ENCODE measurements at places on chromosomes 16 and 17.

- no peak for DNase-seq
Measured at GRCh38 chr17:41008811-41009210, at the start of gene KRTAP3-1. TSS of gene KRTAP3-1 (minus strand) at chr17:41009128. CDS start at chr17:41009074, 54 bp downstream.

- peak; percentile 58 for DNase-seq
Measured at GRCh38 chr16:89918453-89919347, at the start of gene MC1R. TSS of gene MC1R (plus strand) at chr16:89918862. CDS start at chr16:89919259, 397 bp downstream.

DNA sequence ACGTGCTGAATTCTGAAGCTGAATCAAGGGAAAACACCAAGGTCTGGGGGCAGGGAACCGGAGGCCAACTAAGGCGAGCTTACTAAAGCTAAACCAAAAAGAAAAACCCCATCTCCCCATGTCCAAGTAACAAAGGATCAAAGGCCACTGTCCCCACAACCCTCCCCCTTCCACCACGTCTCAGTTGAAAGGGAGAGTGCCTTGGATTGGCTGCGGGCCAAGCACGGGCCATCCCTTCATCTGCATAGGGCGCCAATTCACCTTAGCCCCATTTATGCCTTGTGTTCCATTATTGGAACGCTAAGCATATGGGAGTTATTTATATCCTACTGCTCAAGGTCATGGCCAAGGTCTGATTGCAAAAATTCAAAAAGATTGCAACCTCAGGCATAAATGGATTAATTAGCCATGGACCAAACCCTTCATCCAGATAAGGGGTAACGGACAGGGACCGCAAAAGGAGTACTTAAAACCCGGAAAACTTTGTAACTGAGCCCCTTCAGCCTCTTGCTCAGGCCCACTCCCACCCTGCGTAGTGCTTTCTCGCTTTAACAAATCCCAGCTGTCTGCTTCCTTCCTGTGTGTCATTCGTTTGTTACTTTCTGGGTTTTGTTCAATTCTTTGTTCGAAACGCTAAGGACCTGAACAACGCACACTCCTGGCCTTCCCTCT, 740 bp upstream of the ATP6V0D1 start:
- no peak for DNase-seq

GRCh38 chr16:83940119-83940518, 12.9 kb upstream of the OSGIN1 start:
- no peak for DNase-seq

GRCh38 chr16:68073902-68074760, 11.0 kb upstream of the NFATC3 start:
- DNase-seq = no peak

- no peak for DNase-seq
Measured at GRCh38 chr17:65381152-65381551, 180.3 kb downstream of the AXIN2 start.

DNA sequence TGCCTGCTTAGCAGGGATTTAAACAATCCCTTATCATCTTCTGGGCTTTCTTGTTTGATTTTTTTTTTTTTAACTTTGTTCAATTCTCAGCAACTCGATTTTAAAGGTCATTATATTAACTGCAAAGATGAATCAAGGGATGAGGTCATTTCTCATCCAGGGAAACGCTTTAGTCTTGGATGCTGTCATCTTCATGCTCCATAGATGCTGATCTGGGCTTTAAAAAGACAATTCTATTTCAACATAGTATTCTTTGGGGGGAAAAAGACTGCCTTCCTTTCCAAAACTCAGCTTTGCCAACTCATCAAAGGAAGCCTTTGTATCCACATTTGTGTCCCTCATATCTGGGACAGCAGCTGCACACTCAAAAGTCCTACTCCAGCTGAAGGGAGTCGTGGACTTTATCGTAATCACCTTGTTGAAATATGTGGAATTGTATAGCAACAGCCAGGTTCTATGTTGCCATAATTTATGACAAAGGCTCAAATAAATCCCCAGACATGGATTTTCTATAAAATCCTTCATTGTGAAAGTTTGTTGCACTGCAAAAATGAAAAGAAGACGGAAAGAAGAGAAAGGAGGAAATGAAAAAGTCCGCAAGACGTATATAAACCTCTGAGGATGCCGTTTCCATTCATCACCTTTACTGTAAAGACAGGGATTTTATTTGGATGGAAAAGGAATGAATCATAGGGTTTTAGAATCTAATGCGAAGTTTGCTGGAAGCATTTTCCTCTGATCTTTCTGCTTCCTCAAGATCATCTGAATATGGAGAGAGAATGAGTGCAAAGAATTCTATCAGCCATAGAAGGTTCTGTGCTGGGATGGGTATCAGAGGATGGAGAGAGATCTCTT, 48.6 kb upstream of the XYLT1 start:
- no peak for DNase-seq

- no peak for DNase-seq
Measured at GRCh38 chr17:27547301-27547683, 83.7 kb upstream of the LGALS9 start.

GRCh38 chr17:74085434-74085833, 118.0 kb upstream of the RPL38 start:
- DNase-seq = no peak

DNA sequence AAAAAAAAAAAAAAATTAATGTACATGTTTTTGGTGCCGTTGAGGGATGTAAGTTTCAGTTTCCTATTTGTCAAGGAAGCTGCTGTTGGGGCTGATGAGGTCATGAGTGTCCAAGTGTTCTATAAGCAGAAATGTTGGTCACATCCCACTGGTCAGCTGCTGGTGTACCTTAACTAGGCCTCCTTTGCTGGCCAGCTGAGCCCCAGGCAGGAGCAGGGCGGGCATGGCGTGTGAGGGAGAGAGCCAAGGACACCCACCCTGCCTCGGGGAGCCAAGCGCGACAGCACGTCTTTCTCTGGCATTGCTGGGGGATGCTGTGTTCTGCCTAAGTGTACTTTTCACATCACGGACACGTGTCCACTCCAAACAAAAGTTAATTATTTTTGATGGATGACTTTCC, 108.1 kb upstream of the CDC42EP4 start:
- no peak for DNase-seq

DNA sequence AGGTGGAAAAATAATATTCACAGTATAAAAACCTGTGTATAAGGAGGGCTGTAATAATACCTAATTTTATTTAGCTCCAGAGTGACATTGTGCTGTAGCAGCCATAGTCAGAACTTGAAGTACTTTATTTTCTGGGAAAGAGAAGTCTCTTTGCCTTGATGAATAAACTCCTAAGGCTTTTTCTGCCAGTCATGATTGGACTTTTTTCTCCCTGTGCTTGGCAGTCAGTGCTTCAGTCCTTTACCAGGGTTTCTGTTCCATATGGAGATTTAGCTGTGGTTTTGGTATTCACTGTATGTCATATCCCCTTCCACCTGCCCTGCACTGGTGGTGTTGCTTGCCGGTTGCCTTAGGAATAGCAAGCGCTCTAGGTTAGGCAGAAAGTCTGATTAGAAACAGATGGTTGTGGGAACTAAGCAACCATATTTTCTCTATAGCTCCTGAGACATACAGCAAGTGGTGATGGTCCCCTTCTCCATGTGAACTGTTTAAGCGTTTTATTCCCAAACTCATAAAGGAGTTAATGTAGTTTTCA, 24.7 kb downstream of the DDX42 start:
- DNase-seq = no peak

- DNase-seq = no peak
Measured at GRCh38 chr16:4572715-4573114, 16.6 kb downstream of the C16orf96 start.

- DNase-seq = no peak
Measured at GRCh38 chr16:86894925-86895324, 316.6 kb downstream of the FOXL1 start.

- no peak for DNase-seq
Measured at GRCh38 chr17:39935909-39936308, 8.4 kb downstream of the LRRC3C start.

DNA sequence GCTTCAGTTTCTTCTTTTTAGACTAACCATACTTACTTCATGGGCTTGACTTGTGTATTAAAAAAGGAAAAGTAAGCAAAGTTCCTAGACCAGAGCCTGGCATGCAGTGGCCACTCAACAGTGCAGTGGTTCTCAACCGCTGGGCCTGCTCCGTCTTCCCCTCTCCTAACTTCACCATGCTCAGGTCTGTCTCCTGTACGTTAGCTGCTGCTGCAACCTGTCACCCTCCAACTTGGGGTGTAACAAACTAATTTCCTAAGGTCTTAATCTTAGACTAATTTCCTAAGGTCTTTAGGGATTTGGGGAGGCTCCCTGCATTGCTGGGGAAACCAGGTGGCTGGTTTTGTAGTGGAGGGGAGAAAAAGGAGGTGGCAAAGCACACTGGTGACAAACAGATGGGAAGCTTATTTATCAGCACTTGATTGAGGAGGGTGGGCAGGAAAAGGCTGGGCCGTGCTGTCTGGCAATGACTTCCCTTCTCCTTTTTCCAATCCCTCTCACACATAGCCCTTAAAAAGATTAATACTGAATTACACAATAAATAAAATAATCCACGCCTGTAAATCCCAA, 2.2 kb upstream of the ARL4D start:
- no peak for DNase-seq

- DNase-seq = peak; percentile 89
Measured at GRCh38 chr17:79612468-79613194, 1.8 kb upstream of the RBFOX3 start.

DNA sequence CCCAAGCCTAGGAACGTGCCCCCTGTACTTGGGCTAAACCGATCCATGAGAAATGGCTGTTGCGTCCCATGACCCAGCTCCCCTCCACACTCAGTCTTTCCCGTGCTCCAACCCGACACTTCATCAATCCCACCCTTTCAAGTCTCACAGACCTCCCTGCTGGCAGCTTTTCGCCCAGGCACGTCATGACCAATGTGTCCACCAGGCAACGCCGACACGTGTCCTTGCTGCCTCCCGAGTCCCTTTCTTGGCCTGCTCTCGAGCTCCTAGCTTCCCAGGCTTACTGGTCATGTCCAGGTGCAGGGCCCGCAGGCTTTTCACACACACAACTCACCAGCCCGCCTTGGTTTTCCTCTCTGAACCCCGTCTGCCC, 12.2 kb downstream of the MNT start:
- no peak for DNase-seq

DNA sequence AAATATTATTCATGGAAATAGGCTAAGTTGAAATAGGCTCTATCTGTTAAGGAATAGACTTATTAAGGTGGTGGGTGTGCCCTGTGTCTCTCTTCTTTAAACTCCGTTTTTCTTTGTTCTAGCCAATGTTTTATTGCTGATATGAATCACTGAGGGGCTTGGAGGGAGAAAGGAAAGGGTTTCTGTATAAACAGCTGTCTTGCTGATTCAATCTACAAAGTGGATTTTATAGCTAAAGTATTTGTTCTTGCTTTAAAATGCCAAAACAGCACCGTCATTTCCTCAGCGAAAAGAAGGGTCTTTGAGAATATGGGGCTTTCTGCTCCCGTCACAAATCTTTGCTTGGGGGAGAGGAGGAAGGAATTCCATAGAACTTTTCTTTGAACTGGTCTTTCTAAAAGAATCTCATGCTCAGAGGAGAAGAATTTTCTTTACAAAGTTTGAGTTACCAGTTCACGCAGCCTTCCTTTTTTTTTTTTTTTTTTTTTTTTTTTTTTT, 39.3 kb downstream of the MSI2 start:
- no peak for DNase-seq

GRCh38 chr16:28924762-28925385, at the start of gene RABEP2:
TSS of gene RABEP2 (minus strand) at chr16:28925238. CDS start at chr16:28925163, 75 bp downstream.
- peak; percentile 100 for DNase-seq

- DNase-seq = no peak
Measured at GRCh38 chr16:1963806-1964505, 670 bp downstream of the RPS2 start.

GRCh38 chr17:37844158-37844976, 79.8 kb upstream of the TBC1D3K start:
- DNase-seq = peak; percentile 84

DNA sequence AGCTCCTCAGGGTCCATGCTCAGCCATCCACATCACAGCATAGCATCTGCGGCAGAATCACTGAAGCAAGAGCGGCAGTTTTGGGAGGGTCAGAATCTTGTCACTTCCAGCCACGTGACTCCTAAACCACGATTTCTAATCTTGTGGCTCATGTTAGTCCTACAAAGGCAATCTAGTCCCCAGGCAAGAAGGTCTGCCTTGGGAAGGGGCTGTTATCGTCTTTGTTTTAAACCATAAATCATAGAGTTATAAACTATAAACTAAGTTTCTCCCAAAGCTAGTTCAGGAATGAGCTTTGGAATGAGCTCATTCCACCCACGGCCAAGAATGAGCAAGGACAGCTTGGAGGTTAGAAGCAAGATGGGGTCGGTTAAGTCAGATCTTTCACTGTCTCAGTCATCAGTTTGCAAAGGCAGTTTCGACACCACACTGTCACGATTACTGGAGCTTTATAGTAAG, 20.8 kb upstream of the DNAH17 start:
- no peak for DNase-seq

DNA sequence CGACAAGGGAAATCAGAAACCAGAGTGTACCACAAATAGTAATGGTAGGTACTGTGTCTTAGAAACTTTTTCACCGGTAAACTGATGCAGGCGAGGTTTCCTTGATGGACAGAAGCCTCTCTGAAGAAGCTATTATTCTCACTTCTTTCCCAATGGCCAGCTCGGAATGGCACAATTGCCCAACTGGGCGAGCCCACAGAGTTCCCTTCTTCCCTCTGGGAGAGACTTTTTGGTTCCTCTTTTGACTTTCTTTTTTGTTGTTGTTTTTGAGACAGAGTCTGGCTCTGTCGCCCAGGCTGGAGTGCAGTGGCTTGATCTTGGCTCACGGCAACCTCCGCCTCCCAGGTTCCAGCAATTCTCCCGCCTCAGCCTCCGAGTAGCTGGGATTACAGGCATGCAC, 16.9 kb downstream of the SLC43A2 start:
- no peak for DNase-seq

GRCh38 chr16:27222249-27223225, 19.2 kb downstream of the KDM8 start:
- no peak for DNase-seq

GRCh38 chr16:22356930-22357634, 17.3 kb downstream of the CDR2 start:
- DNase-seq = no peak

- DNase-seq = no peak
Measured at GRCh38 chr17:78019976-78020716, 61.6 kb downstream of the TNRC6C start.

DNA sequence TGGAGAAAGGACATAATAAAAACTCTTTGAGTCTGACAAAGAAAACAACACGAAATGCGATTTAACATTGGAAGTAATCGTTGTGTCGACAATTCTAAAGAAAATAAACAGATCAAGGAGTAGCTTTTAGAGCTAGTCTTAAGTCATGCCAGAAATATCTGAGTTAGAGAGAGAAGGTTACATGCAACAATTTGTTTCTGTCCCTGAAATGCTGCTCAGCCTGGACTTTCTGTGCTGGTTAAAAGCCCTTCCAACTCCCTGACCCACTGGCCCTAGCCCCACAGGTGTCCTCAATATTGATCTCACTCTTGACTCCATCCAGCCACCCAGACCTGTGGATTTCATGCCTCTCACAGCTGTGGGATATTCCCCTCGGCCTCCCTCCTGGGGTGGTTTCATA, 33.2 kb upstream of the TEX2 start:
- no peak for DNase-seq
